Activated T-cell treated with anti-CD3 and anti-CD28 coated beads for 4 hours (primary cell): ENCODE measurements at places on chromosomes 5 and 9.

DNA sequence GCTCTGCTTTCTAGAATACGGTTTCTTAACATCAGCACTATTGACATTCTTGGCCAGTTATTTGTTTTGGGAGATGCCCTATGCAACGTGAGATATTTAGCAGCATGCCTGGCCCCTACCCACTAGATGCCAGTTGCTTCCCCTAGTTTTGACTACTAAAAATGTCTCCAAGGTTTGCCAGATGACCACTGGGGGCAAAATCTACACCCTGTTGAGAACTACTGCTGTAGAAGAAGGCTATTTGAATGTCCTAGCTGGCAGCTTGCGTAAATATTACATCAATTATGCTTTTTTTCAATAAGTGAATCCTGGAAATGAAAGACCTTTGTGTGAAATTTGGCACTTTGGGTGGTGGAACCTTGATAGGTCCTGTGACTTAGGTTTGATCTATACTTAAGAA lies 5.0 kb downstream of the NCBP1 start:
- no peak for DNase-seq

GRCh38 chr5:96880444-96881164 lies 4.3 kb downstream of the ERAP2 start:
- no peak for DNase-seq

GRCh38 chr9:130633336-130634190 lies 30.8 kb upstream of the PRDM12 start:
- DNase-seq, result no peak

DNA sequence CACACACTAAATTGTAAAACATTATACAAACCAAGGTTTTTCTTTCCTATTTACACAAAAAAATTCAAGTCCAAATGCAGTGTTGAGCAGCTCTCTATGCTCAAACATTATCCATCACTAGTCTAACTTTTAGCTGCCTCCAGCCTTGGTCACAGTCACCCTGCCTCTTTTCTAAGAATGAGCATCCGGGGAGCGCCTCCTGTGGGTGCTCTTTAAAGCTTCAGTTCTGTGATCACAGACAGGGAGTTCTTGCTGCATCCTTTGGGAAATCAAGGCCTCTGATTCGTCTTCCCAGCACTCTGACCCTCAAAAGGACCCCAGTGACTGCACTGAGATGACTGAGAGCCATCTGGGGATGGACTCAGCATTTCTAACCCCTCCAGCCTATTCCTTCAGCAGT lies 289.6 kb downstream of the SEC61B start:
- DNase-seq, result no peak
